ENCODE measurements at places on chromosomes 2 and 18.
A peak's percentile ranks its signal among the peaks of the same experiment; 100 is the strongest.

GRCh38 chr2:209113026-209113425 lies 310.8 kb upstream of the MAP2 start:
- no peak for DNase-seq

- no peak for DNase-seq
Measured at GRCh38 chr18:62339106-62339988, 14.2 kb downstream of the TNFRSF11A start.

DNA sequence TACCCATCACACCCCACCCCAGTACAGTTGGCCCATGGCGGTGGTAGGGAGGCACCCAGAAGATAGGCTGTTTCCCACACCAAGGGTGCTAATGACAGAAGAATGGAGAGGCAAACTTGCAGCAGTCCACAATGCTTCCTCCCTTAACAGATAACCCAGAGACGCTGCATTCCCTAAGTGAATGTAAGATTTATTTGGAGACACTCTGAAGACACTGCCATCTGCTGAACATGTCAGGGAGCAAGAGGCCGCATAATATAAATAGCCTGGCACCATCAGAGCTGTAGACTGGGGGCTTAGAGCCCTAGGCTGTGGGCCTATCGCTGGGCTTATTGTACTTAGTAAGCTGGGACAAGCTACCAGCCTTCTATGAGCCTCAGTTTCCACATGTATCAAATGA lies 2.2 kb upstream of the IWS1 start:
- DNase-seq = no peak

DNA sequence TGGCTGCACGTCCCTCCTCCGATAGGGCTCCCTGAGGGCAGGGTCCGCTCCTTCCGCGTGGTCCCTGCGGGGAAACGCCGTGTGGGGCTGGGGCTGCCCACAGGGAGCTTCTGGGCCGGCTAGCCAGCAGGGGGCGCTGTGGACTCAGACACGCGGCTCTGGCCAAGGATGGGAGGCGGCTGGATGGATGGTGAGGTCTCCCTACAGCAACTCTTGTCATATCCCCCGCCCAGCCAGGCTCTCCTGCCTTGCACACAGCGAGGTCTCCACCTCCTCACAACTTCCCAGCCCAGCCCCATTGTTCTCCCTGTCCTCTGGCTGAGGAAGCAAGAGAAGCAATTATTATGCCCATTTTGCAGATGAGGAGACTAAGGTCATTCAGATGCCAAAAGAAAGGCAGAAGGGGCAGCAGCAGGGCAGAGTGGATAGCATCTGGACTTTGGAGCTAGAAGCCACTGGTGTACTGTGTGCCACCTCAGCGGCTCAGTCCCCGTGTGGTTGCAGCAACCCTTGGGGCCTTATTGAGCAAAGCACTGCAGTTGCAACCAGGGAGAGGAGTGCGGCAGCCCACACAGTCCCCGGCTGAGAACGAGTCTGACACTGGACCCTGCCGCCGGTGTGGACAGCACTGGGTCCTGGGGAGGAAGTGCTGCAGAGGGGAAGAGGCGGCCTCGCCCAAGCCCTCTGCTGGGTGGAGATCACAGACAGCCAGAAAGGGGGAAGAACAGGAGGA lies 99.0 kb downstream of the ZFP36L2 start:
- DNase-seq = peak; percentile 98

- peak; percentile 65 for DNase-seq
Measured at GRCh38 chr2:136131961-136132824, 14.2 kb upstream of the CXCR4 start.

DNA sequence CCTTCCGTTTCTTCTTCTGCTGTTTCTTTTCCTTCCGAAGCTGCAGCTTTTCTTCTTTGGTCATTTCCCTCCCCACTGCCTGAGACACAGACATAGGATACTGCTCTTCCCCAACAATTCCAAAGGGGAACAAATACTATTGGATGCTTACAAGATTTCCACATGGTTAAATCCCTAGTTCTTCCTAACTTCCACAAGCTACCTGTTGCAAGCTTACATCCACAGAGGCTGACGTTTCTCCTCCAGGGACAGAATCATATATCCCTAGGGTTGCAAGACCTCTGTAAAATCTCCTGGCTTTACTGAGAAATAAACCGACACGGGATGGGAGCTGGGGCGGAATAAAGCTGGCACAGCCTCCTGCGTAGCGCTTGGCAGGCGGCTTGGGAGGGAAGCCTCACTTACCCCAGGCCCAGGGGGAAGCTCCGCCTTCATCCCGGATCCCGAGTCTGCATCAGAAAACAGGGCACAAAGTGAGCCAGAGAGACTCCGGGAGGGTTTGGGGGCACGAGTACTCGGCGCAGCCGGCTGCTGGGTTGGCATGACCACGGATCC lies 590 bp downstream of the EIF2B4 start:
- no peak for DNase-seq

GRCh38 chr18:36899289-36899688 lies 70.4 kb downstream of the KIAA1328 start:
- DNase-seq = no peak

DNA sequence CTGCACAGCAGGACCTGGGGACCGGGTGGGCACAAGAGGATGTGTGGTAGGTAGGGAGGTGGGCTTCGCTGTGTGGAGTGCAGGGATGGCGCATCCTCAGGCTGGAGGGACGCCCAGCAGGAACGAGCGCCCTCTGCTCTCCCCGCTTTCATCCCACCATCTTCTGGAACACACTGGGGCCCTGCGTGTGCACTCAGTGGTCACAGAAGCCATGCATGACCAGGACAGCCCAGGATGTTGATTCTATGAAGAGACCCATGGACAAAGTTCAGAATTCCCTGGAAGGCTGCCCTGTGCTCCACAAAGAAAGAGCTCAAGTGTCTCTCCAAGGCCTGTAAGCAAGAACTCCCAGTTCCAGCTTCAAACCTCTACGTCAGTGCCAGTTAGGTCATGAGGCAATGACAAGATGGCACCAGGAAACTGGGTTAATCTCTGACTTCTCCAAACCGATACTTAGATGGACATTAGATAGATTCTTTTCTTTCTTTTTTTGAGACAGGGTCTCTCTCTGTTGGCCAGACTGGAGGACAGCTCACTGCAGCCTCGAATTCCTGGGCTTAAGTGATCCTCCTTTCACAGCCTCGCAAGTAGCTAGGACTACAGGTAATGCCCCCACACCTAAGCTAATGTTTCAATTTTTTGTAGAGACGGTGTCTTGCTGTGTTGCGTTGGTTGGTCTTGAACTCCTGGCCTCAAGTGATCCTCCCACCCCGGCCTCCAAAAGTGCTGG lies 3.4 kb downstream of the SLC66A2 start:
- no peak for DNase-seq

GRCh38 chr2:170815746-170816503 lies 762 bp upstream of the GAD1 start:
- peak; percentile 79 for DNase-seq

GRCh38 chr2:74778381-74779264 lies 55.3 kb upstream of the HK2 start:
- no peak for DNase-seq

DNA sequence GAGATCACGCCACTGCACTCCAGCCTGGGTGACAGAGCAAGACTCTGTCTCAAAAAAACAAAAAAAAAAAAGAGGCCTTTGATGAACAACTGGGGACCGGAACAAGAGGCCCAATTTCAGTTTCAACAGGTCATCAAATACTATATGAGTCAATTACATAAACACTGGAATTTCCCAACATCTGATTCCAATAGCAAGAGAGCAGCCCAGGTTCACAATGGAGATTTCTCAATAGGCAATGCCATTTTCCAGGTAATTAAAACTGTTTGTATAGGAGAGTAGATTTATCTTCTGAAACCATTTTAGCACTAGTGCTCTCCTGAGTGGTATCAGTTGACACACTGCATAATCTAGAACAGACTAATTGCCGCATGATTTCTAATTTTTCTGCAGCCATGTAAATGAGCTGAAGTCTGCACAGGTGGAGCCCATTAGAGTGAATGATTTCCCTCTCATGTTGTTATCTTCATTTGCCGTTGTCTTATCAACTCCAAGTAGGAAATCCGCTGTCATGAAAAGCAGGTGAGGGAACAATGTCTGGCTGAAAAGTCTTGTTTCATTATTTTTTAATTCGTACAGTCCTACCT lies 264.1 kb upstream of the MEIS1 start:
- DNase-seq = no peak

DNA sequence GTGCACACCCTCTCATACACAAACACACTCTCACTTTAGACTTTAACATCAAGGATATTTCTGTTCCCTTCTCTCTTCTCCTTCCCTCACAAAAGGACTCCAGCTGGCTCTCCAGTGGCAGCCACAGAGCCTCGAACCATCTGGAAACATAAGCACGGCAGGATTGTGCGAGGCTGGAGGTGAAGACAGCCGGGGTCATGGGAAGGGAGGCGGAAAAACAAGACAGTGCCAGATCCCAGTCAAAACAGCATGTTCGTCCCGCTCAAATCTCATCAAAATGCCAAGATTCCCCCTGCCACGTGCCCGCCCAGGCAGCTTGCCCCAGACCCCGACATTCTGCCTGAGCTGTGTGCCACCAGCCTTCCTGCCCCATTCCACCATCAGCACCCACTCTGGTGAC lies 180.3 kb downstream of the ZBTB7C start:
- DNase-seq = no peak

- no peak for DNase-seq
Measured at GRCh38 chr2:149489452-149489851, 98.1 kb downstream of the MMADHC start.

- no peak for DNase-seq
Measured at GRCh38 chr2:181366675-181367175, 90.5 kb upstream of the ITGA4 start.

DNA sequence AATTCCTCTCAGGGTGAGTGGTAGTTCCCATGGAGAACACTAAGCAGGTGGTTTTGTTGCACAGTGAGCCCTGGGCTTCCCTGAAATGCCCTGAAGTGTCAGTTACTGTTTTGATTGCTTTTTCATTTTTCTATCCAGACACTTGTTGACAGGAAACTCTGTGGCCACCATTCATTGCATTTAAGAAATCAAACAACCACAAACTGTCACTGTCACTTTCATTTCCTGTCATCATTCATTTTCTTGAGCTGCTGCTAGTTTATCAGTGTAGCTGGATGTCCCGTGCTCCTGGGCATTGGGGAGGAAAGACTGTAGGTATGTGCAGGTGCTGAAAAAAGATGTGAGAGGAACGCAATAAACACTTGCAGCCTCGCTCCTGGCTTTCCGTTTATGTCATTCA lies 891.6 kb upstream of the ZEB2 start:
- DNase-seq = no peak

DNA sequence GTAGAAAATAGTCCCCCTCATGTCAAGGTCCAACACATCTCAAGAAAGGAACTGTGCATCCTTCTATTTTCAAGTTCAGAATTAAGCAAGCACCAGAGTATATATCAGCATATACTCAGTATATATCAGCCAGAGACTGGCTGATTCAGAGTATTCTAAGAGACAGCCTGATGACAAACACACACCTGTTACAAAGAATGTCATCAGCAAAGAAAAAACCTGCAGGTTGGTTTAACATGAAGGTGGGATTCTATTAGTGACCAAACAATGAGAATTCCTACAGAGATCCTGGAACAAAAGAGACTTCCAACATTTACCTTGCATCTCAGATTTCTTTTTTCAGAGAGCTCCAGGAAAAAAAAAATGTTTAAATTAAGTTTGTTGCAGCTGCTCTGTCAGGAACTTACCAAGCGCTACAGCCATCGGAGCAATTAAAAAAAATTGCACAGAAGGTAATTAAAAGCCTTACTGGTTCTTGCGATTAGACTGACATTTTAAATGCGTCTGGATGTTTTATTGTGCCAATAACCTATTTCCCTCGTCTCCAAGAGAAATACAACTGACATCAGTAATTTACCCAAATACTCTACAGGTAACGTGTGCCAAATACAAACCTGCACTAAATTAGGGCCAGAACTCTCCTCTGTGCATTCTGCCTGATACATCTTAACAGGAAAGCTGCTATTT lies 218.1 kb downstream of the HNMT start:
- no peak for DNase-seq

- DNase-seq = no peak
Measured at GRCh38 chr2:148106331-148106730, 85.4 kb downstream of the MBD5 start.

- DNase-seq = no peak
Measured at GRCh38 chr2:159803235-159803962, 5.4 kb upstream of the CD302 start.

DNA sequence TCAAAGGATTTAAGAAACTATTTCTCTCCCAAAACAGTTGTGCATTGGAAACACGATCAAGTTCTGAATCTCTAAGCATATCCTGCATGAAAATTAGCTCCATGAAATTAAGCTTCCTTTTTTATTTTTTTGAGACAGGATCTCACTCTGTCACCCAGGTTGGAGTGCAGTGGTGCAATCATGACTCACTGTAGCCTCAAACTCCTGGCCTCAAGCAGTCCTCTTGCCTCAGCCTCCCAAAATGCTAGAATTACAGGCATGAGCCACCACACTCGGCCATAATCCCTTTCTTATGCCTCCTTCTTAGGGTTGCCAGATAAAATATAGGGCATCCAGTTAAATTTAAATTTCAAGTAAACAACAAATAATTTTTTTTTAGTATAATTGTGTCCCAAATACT lies 124.4 kb downstream of the ARL4C start:
- DNase-seq = no peak

DNA sequence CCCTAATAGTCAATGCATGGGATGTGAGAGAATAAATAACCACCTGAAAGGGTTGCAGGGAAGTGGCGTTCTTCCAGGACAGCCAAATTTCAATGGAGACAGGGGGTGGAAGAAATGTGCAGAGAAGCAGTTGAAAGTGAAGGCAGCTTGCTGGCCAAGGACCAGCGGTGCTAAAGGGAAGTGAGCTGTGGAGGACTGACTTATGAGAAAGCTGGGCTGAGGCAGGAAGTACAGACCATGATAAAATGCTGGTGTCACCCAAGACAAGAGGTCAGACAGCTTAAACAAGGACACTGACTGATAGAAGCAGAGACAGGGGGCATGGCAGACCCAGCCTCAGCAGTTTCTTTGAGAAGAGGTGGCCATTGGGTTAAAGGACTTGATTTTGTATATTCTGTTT lies 106.7 kb downstream of the DTNB start:
- DNase-seq = no peak

- no peak for DNase-seq
Measured at GRCh38 chr2:132795220-132795619, 125.2 kb upstream of the LYPD1 start.

DNA sequence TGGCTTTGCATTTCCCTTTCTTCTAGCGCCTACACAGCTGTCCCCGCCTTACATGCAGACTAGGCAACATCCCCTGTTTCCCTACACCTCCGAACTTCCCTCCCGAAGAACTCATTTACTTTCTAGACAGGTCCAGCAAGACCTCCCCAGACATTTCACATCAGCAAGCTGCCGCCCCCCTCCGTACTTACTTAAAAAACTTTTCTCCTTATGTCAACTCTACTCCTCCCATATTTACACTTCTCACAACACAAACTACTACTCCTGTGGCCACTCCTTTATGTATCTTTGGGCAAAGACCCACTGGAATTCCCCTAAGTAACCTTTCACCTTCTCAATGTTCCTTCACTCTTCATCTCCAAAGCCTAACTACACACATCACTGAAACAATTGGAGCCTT lies 20.4 kb upstream of the ZNF397 start:
- no peak for DNase-seq

- DNase-seq = no peak
Measured at GRCh38 chr2:130754811-130755210, 529 bp upstream of the AMER3 start.

Measured in stimulated activated naive CD8-positive, alpha-beta T cell treated with anti-CD3 and anti-CD28 coated beads, Interleukin-15, Interleukin-2, amounts not matched to agents 100 U/mL and 50 U/mL, for 24 hours (primary cell).